Diencephalon (tissue), 1 donor: ENCODE measurements at places on chromosomes 1 and 21. TPM values are rescaled to one million over a fixed set of nuclear protein-coding genes. Genes with fewer than 3 reads are reported as not detected.

The SH2D1B gene
- not detected for total RNA-seq

The FCGR2B gene
- total RNA-seq, result 0.46 TPM

The GRHL3 gene
- total RNA-seq, result 0.23 TPM

The NRIP1 gene
- 77.7 TPM for total RNA-seq

The PTGFRN gene
- 72.0 TPM for total RNA-seq

The COL11A1 gene
- 36.7 TPM for total RNA-seq

The NIPAL3 gene
- total RNA-seq, result 54.7 TPM

The OR6P1 gene
- not detected for total RNA-seq

The ERICH3 gene
- 20.3 TPM for total RNA-seq

The LCE2B gene
- total RNA-seq, result not detected

The LORICRIN gene
- total RNA-seq, result 0.69 TPM

The HRNR gene
- not detected for total RNA-seq

The IFI44L gene
- total RNA-seq, result 17.3 TPM
